T-helper 9 cell (primary cell): ENCODE measurements at places on chromosomes 1 and 21.

- no peak for DNase-seq
Observed at GRCh38 chr1:111290104-111290503, 547 bp upstream of the CHIA start.

GRCh38 chr1:125087247-125087646 lies 3902.5 kb downstream of the SRGAP2C start:
- DNase-seq = no peak

- DNase-seq = no peak
Observed at GRCh38 chr1:111516005-111516535, 12.6 kb upstream of the ADORA3 start.

GRCh38 chr1:88610687-88611086 lies 73.4 kb upstream of the PKN2 start:
- DNase-seq = no peak

GRCh38 chr1:200172311-200172710 lies 144.8 kb downstream of the NR5A2 start:
- no peak for DNase-seq

GRCh38 chr1:44405798-44406736 lies 1.0 kb downstream of the RNF220 start:
- DNase-seq = no peak

DNA sequence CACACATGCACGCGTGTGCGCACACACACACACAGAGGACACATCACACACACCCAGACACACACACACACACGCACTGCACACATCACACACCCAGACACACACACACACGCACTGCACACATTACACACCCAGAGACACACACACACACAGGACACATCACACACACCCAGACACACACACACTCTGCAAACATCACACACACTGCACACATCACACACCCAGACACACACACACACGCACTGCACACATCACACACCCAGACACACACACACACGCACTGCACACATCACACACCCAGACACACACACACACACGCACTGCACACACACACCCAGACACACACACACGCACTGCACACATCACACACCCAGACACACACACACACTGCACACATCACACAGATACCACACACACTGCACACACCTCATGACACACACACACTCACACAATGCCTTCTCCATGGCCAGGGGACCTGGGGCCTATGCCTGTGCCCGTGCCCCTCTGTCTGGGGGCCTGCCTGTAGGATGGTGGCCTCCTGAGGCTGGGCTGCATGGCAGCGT lies 24.4 kb downstream of the CRYAA start:
- DNase-seq = no peak

DNA sequence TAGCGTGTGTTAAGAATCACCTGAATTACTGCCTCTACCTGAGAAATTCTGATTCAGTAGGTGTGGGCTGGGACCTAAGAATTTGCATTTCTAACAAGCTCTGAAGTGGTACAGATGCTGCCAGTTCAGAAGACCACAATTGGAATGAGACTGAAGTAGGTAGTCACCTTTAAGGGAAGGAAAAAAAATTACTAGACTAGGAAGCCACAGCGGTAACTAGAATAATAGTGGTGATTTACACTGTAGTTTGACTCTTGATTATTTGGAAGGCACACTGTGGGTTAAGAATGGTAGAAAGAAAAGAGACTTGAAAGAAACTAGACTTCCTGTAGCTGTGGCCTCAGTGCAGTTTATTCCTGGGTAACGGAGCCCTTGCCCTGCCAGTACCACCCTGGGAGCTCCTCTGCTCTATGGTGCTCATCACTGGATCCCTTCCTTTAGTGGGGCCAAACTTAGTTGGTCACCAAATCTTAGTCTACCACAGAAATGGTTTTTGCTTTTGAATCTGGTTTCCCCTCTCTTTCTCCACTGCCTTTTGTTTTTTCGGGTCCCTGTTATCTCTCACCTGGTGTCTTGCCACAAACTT lies 43.6 kb downstream of the ARID1A start:
- DNase-seq = no peak

DNA sequence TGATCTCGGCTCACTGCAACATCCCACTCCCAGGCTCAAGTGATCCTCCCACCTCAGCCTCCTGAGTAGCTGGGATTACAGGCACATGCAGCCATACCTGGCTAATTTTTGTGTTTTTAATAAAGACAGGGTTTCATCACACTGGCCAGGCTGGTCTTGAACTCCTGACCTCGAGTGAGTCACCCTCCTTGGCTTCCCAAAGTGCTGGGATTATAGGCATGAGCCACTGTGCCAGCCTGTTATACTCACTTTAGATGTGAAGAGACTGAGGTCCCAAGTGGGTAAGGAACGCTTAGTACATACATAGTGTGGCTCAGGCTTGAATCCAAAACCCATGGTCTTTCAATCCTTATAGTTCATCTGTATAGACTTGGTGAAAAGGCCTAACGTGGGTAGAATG lies 63.7 kb upstream of the EPS8L3 start:
- DNase-seq = no peak

- no peak for DNase-seq
Observed at GRCh38 chr1:218317061-218317460, 28.1 kb upstream of the TGFB2 start.

DNA sequence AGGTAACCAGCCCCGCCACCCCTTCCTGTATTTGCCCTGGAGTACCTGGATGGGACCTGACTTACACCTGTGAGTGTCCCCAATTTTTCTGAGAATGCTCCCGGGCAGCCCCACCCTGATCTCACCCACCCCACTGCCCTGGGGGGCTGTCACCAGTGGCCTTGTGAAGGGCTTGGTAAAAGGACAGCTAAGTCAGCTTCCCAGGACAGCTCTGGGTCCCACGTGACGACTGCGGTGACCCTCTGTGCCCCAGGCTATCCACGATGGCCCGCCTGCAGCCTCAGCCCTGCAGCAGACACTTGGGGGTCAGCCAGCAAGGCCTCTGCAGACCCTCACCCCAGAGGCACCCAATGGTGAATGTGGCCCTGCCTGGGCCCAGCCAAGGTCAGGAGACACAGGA lies 5.6 kb downstream of the SRM start:
- DNase-seq = no peak

DNA sequence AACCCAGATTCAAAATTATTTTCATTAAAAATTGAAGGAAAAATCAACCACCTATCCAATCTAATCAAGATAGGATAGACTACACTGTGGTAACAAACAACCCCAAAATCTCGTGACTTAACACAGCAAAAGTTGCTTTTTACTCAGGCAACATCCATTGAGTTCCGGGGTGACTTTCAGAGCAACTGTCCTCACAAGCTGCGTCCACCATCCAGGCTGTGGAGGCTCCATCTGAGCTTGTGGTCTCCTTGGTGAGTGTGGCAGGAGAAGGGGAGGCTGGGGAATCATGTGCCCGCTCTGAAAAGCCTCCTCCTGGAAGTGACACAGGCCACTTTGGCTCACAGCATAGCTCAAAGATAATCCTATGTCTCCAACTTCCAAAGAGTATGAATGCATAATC lies 52.4 kb downstream of the CD2 start:
- DNase-seq = no peak

- no peak for DNase-seq
Observed at GRCh38 chr1:70978623-70979022, 69.0 kb downstream of the PTGER3 start.

- no peak for DNase-seq
Observed at GRCh38 chr1:154810571-154810970, 59.5 kb downstream of the KCNN3 start.

DNA sequence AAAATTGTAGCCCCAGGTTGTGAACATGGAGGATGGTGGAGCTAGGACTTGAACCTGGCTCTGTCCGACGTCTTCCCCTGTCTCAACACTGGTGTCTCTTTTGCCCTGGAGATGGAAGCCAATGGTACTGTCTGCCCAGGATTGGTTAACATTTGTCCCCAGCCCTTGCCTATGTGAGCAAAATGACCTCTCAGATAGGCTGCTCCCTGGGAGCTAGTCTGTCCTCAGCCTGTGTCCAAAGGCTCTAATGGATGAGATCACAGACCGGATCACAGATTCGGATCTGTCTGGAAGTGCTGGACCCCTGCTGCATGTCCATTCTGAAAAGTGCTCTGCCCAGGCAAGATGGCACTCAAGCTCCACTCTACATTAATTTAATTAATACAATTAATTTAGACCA lies 394.4 kb upstream of the VAMP3 start:
- DNase-seq = no peak

DNA sequence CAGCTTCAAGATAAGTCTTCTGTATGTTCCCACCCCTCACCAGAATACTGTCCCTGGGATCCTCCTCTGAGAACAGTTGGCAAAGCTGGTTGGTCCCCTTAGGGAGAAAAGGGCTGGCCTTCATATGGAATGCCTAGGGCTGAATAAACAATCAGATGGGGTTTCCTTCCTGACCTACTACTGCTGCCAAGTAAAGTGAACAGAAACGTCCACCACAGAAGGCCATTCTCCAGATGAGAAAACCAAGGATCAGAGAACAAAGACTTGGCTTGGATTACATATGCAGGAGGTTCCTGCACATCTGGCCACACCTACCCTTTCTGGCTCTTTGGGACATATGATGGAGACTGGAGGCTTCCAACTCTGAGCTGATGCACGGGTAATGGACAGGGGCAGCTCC lies 194.5 kb downstream of the HIVEP3 start:
- no peak for DNase-seq

DNA sequence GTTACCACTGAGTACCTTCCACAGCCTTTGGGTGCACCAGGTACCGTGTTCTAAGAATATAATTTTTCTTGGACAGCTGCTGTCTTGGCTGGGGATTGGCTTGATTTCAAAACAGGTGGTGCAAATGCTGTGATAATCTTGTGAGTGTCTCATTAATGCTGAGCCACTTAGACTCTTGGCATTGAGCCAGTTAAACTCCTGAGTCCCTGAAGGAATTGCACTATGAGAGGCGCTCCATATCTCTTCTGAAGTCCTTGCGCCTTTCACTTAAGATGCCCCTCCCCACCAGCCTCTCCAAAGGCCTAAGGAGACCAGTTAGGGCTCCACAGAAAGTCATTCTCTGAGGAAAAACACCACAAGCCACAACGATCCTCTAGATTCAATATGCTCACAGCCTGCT lies 51.0 kb downstream of the BACH1 start:
- no peak for DNase-seq

DNA sequence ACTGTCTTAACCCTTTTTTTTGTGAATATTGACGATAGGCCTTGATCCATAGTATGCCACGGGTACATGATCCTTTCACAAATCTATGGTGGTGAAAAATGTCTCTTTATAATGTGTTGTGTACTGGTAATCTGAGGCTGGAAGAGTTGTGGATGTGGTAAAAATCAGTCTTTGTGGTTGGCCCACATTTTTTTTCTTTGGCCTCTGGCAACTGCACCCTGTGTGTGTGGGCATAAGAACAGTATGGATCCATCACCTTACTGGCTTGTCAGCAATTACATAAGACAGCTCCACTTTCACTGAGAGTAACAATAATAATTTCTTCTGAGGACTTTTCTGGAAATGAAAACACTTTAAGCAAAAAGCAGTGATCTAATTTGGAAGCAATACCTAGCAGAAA lies 101.6 kb downstream of the GABPA start:
- no peak for DNase-seq

DNA sequence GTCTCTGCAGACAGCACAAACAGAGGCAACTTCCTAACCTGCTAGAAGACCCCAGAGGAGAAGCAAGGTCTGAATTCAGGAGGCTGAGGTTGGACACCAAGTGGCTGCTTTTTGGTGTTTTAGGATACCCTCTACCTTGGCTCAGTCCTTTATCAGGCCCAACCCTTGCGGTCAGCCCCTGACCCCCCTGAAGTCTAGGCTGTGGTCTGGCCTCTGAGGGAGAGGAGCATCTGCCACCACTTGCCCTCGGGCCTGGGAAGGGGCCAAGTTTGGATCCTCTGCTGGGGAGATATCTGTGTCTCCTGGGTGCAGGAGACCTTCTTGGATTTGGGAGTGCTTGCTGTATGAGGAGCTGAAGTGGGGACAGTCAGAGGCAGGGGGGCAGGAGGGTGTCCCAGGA lies 21.0 kb downstream of the EDN2 start:
- DNase-seq = no peak

DNA sequence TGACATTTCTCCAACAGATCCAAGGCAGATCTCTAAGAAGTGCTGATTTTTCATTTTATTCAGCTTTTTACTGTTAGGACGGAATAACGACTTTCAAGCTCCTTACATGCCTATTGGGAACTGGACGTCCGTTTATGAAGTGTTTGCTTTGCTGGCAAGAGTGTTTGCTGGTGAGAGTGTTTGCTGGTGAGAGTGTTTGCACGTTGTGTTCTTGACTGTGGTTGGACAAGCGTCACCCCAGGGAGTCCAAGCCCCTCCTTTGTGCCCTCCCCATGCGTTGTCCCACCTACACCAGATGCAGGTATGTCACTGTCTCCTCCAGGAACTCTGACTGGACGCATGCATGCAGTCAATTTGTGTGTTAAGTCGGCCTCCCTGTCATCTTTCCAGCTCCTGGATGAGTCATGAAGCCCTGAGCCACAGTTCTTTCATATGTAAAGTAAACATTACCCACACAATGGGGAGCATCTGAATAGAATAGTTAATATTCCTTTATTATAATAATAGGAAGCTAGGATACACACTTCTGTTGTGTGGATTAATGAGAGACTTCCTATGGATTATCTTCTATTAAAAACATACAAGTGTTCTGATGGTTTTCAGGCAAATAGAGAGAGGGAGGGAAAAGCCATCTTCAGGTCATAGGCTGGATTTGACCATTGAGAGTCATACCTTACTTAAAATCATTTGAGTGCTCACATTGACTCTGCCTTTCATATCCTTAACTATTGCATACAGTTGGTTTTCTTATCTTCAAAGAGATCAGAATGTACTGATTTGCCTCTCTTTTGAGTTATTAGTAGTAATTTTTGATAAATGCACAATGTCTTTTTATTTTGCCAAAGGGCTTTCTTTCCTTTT lies 119.2 kb downstream of the GALNT2 start:
- DNase-seq = no peak

DNA sequence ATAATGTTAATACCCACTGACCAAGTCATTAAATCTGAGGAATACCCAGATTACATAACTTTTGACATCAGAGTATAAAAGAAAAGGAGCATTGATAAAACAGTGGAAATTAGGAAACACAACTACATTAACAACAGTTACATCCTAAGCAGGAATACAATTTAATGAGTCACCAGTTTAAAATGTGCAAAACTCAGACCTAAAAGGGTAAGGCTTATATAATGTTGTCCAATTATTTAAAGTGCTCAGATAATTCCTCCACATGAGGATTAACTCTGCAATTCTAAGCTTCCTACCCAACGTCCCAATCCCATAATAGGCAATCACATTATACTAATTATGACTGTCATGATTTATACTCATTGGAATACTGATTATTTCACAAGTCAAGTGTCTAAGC lies 50.5 kb downstream of the ABL2 start:
- DNase-seq = no peak

GRCh38 chr1:213119794-213120193 lies 68.8 kb downstream of the RPS6KC1 start:
- no peak for DNase-seq

DNA sequence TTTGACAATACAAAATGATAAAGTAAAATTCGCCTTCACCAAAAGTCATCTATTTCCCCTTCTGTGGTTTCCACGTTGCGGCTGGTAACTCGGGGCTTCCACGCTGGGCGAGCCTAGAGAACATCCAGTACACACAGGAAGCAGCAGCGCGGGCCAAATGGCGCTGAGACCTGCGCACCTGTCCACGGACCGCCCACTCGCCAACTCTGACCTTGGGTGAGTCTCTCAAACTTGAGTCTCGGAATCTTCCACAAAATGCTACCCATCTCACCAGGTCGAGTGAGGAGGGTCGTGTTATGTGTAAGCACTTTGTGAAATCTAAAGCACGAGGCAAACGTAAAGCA lies 820 bp upstream of the TTF2 start:
- DNase-seq = peak; percentile 54

- DNase-seq = no peak
Observed at GRCh38 chr1:42998386-42998785, 39.7 kb upstream of the SLC2A1 start.

- DNase-seq = no peak
Observed at GRCh38 chr1:218377143-218377660, 32.1 kb downstream of the TGFB2 start.
